ENCODE measurements at places on chromosomes 16 and 17. TPM values are rescaled to one million over a fixed set of nuclear protein-coding genes. Genes with fewer than 3 reads are reported as not detected.

NHERF2 gene
- 22.0 TPM for total RNA-seq

NKD1 gene
- 0.20 TPM for total RNA-seq

TCAP gene
- 61.1 TPM for total RNA-seq

SCRN2 gene
- total RNA-seq: 37.0 TPM

- no peaks in the 10 kb centered on the region for H3K27me3 ChIP-seq
- no peak overlapping the region for H3K4me3 ChIP-seq
- no peak for DNase-seq
- H3K27ac ChIP-seq: no peak overlapping the region
Observed at GRCh38 chr17:80586846-80587228, 42.2 kb downstream of the RPTOR start.

DNA sequence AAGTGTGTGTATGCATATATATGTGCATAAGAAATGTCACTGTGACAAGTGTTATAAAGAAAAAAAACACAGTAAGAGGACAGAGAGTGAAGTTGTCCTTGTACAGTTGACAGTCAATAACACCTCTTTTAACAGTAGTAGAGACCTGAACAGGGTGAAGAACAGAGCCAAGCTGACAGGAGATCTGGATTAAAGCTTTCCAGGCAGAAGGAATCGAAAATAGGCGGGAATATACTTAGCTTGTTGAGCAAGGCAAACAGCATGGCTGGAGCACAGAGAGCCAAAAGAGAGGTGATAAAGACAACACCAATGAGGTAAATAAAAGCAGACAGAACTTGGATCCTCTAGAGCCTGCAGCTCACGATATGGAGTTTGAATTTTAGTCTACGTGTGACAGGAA lies 64.8 kb downstream of the KANSL1 start:
- H3K27me3 ChIP-seq: no peaks in the 10 kb centered on the region
- H3K36me3 ChIP-seq: peaks cover 13% of the 10 kb centered on the region
- H3K4me1 ChIP-seq: peaks cover 35% of the 10 kb centered on the region
- no peak for DNase-seq

DNA sequence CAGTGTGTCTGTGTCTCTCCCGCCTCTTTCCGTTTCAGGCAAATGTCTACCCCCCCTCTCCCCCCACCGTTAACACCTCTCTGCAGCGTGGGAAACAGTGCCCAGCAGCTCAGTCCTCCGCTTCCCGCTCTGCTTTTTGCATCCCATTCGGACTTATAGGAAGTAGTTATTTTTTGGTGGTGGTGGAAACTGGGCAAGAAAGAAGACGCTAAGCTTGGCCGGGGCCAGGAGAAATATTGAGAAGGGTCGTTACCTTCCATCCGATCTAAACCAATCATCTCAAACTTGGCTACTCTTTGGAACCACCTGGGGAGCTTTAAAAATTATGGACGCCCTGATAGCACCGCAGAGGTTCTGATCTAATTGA lies 499 bp upstream of the HLF start:
- H3K27ac ChIP-seq: no peak overlapping the region
- H3K4me1 ChIP-seq: no peaks in the 10 kb centered on the region
- no peak for DNase-seq

GRCh38 chr16:87806261-87806640 lies 40.5 kb upstream of the KLHDC4 start:
- peaks cover 43% of the 10 kb centered on the region for H3K4me1 ChIP-seq
- peaks cover 34% of the 10 kb centered on the region for H3K36me3 ChIP-seq
- H3K4me3 ChIP-seq: peak overlapping the region; percentile 83

DNA sequence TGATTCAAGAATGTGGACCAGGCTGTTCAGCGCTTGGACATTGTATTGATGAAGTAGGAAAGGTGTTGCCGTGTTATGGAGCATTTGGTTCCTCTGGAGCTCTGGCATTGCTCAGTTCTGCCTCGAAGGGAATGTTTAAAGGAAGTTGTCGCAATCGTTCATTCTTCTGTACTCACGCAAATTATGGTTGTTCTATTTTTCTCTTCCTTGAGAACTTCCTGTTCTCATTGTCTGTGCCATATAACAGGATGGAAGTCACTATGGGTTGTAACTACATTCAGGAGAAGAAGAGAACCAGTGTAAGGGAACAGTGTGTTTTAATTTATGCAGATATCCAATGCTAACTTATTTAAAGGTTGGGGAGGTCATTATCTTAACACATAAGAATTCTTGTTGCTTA lies 13.0 kb downstream of the PCTP start:
- no peaks in the 10 kb centered on the region for H3K36me3 ChIP-seq
- peaks cover 9% of the 10 kb centered on the region for H3K4me1 ChIP-seq
- H3K27ac ChIP-seq: no peak overlapping the region
- no peaks in the 10 kb centered on the region for H3K27me3 ChIP-seq
- no peak overlapping the region for H3K4me3 ChIP-seq
- DNase-seq: no peak

DNA sequence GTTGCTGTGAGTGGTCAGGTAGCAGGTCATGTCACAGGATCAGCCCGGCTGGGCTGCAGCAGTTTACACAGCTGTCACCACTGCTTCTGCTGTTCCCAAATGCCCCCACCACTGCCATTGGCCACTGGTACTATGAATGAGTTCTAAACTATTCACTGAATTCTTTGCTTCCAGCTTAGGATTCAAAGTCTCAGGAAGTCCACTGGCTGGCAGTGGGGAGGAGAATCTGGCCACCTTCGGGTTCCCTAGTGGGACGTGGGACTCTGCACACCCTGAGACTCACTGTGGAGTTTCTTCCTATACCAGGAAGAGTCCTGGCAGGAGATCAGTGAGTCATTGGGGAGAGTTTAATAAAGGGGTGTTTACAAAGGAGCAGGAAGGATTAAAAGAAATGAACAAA lies 6.9 kb downstream of the MT1X start:
- H3K27me3 ChIP-seq: peaks cover 9% of the 10 kb centered on the region
- H3K4me3 ChIP-seq: no peak overlapping the region
- no peak overlapping the region for H3K27ac ChIP-seq
- no peak for DNase-seq

- no peaks in the 10 kb centered on the region for H3K4me1 ChIP-seq
- no peak for DNase-seq
- H3K4me3 ChIP-seq: no peak overlapping the region
- H3K27me3 ChIP-seq: no peaks in the 10 kb centered on the region
- no peaks in the 10 kb centered on the region for H3K36me3 ChIP-seq
- no peak overlapping the region for H3K27ac ChIP-seq
Observed at GRCh38 chr16:75733305-75734211, 7.3 kb upstream of the CPHXL start.

DNA sequence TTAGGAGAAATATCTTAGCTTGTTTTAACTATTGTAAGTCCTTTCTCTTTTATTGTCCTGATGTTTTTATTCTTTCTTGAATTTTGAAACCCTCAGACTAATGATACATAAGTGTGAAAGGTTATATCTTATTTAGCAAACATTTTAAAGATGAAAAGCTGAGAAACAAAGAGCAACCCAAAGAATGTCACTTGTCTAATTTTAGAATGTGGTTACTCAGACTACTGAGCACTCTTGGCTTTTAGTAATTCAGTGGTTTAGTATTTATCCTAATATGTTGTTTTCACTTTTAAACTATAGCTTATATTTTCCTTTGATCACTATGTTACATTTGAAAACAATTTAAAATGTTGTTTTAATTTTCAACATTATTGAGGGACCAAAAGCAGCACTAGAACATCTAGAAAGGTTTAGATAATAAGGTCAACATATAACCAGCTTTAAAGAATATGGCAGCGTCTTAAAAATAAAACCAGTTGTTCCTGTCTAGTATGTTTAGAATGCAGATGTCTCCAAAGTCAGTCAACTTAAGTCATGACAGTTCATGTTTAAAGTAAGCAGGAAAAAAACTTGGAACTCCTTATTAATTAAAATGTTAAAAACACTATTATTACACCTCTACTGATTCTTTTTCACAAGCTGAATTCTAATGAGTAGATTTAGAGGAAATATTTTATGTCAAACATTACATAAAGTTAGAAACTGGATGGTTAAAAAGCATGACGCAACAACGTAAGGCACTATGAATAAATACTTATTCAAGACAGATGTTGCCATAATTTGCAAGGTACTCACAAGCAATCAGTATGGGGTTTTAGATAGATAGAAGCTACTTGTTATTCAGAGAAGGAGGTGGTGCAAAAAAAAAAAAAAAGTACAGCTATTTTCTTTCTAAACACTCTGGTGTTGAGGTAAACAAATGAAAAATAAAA lies 2.4 kb downstream of the MBTD1 start:
- H3K27me3 ChIP-seq: no peaks in the 10 kb centered on the region
- no peak for DNase-seq
- peak overlapping the region; percentile 98 for H3K27ac ChIP-seq
- H3K36me3 ChIP-seq: peaks cover 68% of the 10 kb centered on the region

DNA sequence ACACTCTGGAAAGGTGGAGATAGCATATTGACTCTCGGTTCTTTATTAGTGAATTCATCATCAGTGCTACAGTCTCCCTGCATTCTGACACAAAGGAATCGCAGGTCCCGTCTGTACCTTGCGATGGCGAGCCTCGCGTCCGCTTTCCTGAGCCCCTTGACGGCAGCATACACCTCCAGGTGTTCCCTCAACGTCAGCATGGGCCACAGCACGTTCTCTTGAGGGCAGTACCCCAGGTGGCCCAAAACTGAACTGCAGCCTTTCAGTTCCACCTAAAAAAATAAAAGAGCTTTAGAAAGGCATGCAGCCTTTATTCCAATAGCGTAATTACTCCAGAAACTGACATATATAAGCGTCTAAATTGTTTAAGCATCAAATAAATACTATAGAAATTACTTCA lies 24.2 kb upstream of the ABCA9 start:
- no peak overlapping the region for H3K27ac ChIP-seq
- H3K4me1 ChIP-seq: no peaks in the 10 kb centered on the region
- no peaks in the 10 kb centered on the region for H3K36me3 ChIP-seq
- no peaks in the 10 kb centered on the region for H3K27me3 ChIP-seq

- no peaks in the 10 kb centered on the region for H3K27me3 ChIP-seq
- DNase-seq: no peak
- H3K36me3 ChIP-seq: peaks cover 13% of the 10 kb centered on the region
- H3K4me1 ChIP-seq: peaks cover 36% of the 10 kb centered on the region
Observed at GRCh38 chr16:69071036-69071435, 34.4 kb upstream of the HAS3 start.

DNA sequence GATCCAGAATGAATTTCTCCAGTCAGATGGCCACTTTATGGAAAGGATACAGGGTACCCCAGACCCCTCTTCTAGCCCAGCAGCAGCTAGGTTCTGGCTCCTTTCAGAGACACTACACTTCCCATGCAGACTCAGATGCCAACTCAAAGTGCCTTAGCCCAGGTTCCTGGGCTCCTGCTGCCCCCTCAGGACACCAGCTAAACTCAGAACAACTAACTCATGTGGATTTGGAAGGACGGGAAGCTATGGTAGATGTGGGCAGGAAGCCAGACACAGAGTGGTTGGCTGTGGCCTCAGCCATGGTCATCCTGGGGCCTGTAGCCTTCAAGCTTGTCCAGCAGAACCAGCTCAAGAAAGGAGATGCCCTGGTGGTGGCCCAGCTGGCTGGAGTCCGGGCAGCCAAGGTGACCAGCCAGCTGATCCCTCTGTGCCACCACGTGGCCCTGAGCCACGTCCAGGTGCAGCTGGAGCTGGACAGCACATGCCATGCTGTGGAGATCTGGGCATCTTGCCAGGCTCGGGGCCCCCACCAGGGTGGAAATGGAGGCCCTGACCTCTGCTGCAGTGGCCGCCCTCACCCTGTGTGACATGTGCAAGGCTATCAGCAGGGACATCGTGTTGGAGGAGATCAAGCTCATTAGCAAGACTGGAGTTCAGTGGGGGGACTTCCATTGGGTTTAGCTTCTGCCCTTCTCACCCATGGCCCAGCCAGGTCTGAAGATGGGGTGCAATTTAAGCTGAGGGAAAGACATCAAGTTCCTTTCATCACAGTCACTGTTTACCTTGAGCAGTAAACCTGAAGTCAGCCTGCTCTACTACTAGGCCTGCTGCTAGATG lies 111.8 kb downstream of the N4BP1 start:
- H3K36me3 ChIP-seq: no peaks in the 10 kb centered on the region
- no peaks in the 10 kb centered on the region for H3K27me3 ChIP-seq
- peaks cover 15% of the 10 kb centered on the region for H3K4me1 ChIP-seq
- H3K27ac ChIP-seq: no peak overlapping the region
- H3K4me3 ChIP-seq: no peak overlapping the region
